Inflammatory macrophage treated with lipopolysaccharide for 1 hour (primary cell): ENCODE measurements at places on chromosomes 16 and 17.

GRCh38 chr17:2024572-2025219, 438 bp downstream of the RTN4RL1 start:
- DNase-seq = no peak

DNA sequence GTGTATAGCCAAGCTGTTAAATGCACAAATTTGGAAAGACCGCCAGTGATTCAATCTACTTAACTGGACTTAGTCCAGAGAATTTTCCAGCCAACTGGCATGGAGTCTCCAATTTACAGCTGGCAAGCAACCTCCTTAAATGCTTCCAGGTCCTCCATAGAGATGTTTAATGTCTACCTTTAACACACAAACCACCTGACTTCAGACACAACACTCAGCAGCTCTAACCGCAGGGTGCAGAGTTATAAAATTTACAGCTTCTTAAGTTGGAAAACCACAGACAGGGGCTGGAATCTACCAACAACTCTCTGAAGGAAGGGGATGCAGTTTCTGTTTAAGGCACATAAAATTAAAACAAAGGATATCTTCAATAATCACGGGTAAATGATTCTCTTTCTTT, 106.9 kb downstream of the SYCE1L start:
- DNase-seq = no peak

GRCh38 chr17:9204637-9205329, 183.5 kb downstream of the NTN1 start:
- no peak for DNase-seq

DNA sequence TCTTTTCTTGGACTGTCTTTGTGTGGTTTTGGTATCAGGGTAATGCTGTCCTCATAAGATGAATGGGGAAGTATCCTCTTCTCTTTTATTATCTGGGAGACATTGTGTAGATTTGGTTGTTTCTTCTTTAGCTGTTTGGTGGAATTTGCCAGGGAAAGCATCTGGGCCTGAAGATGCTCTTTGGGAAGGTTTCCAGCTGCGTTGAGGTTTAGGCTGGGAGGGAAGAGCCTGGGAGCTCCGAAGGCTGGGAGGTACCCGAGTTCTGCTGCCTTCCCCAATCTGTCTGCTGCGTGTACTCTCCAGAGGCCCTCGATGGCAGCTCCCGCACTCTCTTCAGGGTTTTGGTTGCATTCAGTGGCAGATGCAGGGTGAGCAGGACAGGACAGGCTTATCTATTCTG, 25.6 kb upstream of the CRISPLD2 start:
- DNase-seq = no peak

GRCh38 chr16:70720425-70721201, 34.8 kb upstream of the MTSS2 start:
- peak; percentile 41 for DNase-seq

DNA sequence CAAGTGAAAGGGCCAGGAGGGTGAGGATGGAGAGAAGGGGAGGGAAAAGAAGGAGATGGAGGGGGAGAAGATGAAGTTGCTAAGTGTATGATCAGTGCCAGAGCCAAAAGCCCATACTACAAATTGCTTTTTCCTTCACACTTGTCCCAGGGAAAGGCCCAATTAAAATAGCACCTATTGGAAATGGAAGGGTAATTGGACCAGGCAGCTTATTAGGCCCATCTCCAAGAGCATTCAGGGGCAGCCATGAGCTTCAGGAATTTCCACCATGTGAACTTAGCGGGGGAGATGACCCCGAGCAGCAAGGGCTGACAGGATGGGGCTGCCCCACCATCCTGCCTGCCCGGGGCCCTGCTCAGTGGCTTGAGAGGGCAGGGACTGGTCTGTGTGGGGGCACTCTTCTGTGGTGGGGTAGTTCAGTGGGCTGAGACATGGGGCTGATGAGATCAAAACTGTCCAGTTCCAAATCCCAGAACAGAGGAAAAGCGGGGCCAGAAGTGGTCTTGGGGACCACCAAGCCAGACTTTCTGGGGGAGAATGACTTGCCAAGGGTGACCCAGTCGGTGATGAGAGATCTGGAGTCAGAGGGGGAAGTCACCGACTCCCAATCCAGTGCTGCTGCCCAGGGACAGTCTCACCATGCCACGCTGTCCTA, 27.5 kb downstream of the GOSR2 start:
- DNase-seq = no peak

DNA sequence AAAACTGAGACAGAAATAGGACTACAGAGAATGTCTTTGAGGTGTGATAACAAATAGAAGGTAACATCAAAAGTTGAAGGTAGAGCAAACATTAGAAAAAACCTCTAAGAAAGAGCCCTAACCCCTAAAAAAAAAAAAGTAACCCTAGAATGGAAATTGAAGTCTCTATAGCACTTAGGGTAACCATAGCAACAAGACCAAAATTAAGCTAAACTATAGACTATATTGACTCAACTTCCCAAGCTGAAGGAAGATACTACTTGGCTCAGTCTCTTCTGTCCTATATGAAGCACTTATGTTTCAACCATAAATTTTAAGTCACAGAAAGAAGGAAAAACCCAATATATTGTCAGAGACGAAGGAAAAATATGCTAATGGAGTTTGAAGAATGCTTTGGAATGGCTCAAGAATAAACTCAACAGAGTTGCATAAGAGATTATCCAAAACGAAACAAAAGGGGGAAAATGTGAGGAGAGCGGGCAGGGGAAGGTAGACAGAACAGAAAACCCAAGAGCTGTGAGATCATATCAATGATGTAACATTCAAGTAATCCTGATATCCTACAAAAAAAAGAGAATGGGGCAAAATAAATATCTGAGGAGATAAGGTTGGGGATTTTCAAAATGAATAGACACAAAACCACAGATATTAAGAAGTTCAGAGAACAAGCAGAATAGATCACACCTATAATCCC, 88.4 kb downstream of the USP32 start:
- DNase-seq = peak; percentile 58

DNA sequence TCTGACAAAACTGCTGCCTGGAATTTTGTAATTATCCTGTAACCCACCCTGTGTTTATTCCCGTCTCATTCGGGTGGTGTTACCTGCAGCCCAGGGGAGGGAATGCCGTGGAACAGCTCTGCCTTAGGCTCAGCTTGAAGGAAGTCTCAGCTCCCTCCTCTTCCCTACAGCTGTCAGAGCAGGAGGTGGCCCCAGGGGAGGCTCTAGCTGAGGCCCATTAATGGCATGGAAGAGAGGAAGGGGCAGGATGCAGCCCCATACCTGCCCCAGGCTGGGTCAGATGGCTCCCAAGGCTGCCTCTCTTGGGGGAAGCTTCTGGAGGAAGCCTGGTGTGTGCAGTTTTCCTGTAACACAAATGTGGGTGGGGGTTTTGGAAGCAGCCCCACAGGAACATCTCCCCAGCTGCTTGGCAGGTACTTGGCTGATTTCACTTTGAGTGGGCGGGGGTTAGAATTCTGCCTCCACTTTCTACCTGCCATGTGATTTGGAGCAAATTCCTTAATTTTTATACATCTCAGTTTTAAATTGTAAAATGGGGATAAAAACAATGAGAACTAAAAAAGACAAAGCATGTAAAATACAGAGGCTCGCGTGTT, 103.9 kb downstream of the MGAT5B start:
- DNase-seq = no peak

DNA sequence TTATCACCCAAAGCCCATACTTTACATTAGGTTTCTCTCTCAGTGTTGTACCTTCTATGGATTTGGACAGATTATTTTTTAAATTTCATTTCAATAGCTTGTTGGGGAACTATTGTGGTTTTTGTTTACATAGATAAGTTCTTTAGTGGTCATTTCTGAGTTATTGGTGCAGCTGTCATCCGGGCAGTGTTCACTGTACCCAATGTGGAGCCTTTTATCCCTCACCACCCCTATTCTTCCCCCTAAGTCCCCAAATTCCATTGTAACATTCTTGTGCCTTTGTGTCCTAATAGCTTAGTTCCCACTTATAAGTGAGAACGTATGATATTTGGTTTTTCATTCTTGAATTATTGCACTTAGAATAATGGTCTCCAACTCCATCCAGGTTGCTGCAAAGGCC, 57.5 kb downstream of the SLFN11 start:
- DNase-seq = no peak

GRCh38 chr17:78172249-78173051, 4.1 kb downstream of the SYNGR2 start:
- DNase-seq = peak; percentile 63

DNA sequence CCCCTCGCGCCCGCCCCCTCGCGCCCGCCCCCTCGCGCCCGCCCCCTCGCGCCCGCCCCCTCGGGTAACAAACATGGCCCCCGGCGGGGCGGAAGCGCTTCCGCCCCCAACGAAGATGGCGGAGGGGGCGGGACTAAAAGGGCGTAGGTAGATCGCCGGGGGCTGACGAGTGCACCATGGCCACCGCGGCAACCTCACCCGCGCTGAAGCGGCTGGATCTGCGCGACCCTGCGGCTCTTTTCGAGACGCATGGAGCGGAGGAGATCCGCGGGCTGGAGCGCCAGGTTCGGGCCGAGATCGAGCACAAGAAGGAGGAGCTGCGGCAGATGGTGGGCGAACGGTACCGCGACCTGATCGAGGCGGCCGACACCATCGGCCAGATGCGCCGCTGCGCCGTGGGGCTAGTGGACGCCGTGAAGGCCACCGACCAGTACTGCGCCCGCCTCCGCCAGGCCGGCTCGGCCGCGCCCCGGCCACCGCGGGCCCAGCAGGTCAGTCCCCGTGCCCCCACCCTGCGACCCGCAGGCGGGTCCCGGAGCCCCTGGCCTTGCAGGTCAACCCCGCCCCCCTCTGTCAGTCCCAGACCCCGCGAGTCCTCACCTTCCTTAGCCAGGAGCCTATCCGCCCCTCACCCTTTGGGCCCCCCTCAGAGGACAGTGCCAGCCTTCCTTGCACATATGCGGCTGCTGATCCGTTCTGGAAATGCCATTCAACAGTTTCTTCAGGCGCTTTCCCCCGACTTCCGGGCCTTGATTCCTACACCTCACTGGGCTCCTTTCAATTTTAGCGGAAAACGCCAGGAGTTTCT, at the start of gene COG1:
Gene COG1 (plus strand): TSS at position 162 of the 808 bp plus-strand sequence. CDS start 15 bp downstream, at position 177.
- peak; percentile 85 for DNase-seq

DNA sequence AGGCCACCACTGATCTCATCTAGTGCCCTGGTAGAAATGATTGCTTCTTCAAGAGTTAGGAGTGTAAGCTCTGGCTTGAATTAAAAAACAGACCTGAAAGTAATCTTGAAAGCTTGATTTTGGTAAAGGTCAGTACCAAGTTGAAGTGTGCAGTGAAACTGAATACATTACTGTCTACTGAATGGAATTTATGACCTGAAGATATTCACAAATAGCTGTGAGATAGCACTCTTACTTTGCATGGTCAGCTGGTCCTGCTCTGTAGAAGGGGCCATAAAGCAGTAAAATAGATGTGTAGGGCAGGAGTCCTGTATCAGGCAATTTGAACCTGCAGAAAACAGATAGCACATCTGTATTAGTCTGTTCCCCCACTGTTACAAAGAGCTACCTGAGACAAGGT, 78.6 kb downstream of the MYH13 start:
- DNase-seq = no peak

GRCh38 chr17:50470426-50470825, 1.7 kb upstream of the CHAD start:
- no peak for DNase-seq

DNA sequence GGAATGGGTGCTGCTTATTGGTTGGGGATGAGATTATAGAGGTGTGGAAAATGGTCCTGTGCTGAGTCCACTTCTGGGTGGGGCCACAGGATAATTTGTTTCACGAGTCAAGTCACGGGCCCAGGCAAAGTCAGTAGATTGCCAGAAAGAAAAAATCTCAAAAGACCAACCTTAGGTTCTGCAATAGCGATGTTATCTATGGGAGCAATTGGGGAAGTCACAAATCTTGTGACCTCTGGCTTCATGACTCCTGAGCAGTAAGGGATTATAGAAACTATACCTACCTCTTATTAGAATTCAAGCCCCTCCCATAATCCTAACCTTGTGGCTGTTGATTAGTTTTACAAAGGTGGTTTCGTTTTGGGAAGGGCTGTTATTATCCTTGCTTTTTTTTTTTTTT, 31.4 kb downstream of the WWP2 start:
- DNase-seq = peak; percentile 28

- DNase-seq = peak; percentile 20
Observed at GRCh38 chr17:81966343-81967243, 5.6 kb upstream of the NOTUM start.

DNA sequence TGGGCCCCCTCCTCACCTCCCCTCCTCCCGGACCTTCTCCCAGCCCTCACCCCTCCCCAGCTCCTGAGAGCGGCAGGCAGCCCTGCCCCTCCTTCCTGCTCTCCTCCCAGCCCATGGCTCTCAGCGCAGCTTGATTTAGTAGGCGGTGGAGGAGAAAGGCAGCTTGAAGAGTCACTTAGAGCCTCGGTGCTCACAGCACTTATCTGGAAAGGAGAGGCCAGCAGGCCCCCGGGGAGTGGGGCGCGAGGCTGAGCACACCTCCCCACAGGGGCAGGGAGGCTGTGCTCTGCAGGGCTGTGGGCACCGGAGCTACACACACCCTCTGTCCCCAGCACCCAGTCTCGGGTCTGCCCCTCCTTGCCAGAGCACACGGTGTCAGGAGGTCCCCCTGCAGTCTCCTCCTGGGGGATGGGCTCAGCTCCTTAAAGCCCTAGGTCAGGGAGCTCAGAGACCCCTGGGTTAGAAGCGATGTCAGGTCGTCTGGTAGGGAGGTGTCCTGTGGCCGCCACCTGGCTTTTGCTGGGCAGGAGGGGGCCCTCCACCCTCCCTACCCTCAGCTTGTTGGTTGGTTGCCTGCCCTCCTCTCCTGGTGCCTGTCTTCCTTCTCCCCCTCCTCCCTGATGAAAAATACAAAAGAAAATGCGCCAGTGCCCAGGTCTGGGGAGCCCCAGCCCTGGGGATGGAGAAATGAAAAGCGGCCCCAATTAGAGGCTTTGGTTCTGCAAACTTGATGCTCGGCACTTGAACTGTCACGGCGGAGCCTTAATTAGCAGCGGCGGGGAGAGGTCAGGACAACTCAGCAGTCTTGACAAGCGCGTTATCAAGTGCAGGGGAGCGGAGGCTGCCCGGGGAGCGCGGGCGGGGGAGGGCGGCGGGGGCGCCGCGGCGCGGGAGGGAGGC, 151.1 kb upstream of the GSE1 start:
- no peak for DNase-seq

- no peak for DNase-seq
Observed at GRCh38 chr16:48215738-48216137, 28.4 kb upstream of the LONP2 start.
